ENCODE measurements at places on chromosomes 13 and 19.
A peak's percentile ranks its signal among the peaks of the same experiment; 100 is the strongest.

GRCh38 chr13:98326291-98326690 lies 149.2 kb upstream of the RNF113B start:
- DNase-seq = no peak

DNA sequence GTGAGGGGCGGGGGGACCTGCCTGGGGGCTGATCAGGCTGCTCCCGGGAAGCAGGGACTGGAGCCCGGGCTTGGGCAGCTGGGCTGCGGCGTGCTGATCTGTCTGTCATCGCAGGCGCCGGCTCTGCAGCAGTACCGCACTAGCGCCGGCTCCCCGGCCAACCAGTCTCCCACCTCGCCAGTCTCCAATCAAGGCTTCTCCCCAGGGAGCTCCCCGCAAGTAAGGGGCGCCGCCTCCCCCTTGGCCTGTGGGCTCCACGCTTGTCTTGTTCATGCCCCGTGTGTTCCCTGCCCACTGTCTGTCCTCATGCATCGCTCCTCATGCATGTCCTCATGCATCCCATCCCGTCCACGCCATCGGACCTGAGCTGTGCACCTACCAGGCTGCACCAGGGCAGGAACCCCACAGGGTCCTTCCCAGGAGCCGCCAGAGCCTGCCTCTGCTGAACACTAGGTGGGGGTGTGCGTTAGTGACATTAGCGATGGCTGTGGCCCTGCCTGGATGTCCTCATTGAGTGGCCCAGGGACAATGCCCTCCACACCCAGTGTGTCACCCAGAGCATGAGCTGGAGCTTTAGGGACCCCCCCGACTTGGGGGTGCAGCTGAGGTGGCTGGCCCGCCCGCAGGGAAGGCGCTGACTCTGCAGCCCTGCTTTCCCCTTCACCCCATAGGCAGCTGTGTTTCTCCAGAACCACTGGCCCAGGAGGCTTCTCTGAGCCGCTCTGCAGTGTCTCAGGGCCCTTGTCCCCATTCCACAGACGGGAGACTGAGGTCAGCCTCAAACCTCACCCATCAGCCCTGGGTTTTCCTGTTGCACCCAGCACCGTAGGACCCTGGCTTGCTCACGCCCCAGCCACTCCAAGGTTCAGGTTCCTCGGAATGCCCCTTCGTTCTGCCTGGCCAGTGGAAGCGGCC lies 19.5 kb downstream of the COMP start:
- DNase-seq = no peak

- peak; percentile 86 for DNase-seq
These were observed 63.6 kb downstream of the ZNF429 start for GRCh38 chr19:21568816-21569493.

DNA sequence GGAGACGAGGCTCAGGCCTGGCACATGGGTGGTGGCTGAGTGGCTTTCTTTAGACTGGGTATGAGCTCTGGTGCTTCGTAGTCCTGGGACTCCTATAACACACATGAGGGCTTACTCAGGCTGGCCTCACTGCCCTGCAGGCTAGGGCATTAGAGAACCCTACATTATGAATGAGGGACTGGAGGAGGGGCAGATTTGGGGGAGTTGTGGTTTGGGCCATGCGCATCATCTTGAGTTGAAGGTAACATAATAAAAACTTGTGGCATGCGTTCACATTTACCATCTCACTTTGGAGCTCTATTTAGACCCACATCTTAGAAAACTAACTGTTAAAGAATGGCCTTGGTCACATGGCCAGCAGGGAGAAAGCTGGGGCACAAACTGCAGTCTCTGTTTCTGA lies 54.2 kb downstream of the STARD13 start:
- DNase-seq = no peak

DNA sequence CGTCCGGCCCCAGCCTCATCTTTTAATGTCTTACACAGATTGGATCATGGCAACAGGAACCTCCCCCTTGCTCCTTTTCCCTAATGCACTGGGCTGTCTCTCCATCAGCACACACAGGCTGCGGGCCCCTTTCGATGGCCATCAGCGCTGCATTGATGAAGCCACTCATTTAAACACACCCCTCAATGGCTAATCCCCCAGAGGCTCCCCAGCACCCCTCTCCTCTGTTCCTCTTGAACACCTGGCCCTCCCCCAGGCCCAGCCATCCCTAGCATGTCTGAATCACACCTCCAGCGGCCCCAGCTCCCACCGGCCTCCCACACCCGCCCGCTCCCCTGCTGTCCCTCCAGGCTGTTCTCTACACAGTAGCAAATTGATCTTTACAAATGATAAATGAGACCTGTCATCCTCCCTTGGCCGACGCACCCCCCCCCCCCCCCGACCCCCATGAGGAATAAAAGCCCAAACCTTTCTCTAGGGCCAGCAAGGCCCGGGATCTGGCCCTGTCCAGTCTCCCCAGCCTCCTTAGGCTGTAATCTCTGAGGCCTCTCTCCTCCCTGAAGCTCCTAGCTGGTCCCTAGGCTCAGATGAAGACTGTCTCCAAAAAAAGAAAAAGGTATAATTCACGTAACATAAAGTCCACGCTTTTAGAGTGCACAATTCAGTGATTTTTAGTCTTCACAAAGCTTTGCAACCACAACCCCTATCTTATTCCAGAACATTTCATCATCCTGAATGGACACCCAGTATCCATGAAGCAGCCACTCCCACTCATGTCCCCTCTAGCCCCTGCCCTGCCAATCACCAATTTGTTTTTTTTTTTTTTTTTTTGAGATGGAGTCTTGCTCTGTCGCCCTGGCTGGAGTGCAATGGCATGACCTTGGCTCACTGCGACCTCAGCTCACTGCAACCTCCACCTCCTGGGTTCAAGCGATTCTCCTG lies 7.4 kb downstream of the RPL28 start:
- no peak for DNase-seq

Measured in HuH-7.5 (cell line).